ENCODE measurements at places on chromosomes 7 and 10.

- DNase-seq, result no peak
Measured at GRCh38 chr7:72321081-72321480, 91.1 kb downstream of the CALN1 start.

DNA sequence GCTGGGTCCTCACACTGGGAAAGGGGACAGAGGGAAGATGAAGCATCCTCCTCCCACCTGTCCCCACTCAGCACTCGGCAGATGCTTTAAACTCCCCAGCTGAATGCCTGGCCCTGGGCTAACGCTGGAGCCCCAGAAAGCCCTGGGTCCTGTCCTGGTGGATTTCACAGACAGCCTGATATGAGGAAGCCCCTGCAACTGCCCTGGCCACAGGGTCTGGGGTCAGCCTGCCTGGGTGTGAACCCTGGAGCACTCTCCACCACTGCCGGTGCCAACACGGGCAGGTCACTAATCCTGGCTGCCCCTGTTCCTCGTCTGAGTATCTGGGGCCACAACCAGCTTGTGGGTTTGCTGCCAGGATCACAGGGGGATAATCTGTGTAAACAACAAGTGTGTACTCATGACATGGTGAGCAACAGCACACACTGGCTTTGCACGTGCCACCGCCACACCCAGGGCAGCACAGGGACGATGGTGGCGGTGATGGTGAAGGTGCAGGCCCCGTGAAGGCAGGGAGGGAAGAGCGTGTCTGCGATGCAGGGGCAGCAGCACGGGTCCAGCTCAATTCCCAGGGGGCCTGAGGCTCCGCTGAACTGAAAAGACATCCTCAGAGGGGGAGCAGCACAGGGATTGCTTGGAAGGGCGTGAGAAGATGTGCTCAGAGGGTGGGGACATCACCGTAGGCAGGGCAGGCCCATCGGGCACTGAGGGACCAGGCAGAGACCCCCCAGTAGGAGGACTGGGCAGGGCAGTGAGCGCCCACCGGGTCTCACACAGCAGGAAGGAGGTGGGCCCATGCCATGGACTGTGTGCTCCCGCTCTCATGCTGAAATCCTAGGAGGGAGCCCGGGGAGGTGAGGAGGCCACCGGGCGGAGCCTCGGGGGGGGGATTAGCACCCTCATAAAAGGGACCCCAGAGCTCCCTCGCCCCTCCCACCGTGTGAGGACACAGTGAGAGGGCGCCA, 238.7 kb downstream of the MAD1L1 start:
- no peak for DNase-seq

DNA sequence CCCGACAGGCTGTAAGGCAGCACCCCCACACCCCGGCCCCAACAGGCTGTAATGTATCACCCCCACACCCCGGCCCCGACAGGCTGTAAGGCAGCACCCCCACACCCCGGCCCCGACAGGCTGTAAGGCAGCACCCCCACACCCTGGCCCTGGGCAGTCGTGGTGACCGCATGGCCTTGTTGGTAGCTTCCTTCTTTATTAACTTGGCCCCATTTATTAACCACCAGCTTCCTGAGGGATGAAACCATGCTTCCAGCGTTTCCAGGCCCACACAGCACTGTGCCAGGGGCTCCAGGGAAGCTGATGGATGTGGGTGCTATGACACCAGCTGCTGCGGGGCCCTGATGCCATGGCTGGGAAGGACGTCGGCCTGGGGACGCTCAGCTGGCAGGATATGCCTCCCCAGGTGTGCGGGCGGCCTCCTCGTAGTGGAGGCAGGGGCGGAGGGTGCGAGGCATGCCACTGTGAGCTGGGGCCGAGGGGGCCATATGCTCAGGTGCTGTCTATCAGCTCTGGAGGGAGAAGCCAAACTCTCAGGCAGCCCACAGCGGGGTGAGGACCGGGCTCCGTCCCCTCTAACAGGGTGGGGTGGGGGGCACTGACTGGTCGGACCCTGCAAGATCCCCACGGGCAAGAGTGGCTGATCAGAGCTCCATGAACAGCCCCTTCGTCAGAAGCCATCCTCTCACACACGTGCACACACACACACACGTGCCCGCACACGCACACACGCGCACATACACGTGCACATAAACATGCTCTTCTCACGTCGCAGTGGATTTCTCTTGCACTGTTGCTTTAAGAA, 311.0 kb downstream of the PTPRN2 start:
- DNase-seq, result no peak

GRCh38 chr7:149325248-149325647, 63.3 kb downstream of the ZNF783 start:
- DNase-seq, result no peak

DNA sequence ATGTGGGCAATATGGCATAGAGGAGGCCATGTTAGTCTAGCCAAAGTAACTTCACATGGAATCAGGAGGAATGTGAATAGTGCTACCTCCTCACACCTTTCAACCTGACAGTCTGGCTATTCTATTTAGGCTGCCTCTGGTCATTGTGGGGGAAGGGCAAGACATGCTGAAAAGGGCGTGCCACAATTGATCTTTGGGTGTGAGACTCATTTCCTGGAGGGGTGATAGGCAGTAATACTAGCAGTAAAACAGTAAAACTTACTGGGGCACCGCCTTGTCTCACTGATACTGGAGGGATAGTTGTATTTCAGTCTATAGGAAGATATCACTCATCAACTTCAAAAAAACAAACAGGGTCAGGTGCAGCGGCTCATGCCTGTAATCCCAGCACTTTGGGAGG, 88.7 kb downstream of the TMEM168 start:
- DNase-seq, result no peak

GRCh38 chr10:131318814-131319213, 7.3 kb upstream of the TCERG1L start:
- no peak for DNase-seq

DNA sequence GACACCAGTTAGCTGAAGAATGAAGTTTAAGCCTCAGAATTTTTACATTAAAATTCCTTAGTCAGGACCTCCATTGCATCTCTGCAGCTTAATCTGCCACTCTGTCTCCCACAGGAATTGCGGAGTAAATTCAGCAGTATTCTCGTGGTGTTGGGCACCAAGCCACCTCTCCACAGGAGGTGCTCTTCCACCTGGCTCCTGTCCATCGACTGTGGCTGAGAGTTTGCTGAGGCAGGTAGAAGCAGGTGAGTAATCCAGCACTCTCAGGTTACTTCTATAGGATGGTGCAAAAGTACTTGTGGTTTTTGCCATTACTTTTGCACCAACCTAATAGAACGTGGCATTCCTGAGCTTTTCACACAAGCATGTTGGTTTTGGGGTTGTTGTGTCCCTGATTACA, 134.1 kb downstream of the GFRA1 start:
- no peak for DNase-seq

GRCh38 chr10:70786799-70787415, 1.7 kb upstream of the TBATA start:
- no peak for DNase-seq

- no peak for DNase-seq
Measured at GRCh38 chr10:3902054-3902808, 117.2 kb upstream of the KLF6 start.

DNA sequence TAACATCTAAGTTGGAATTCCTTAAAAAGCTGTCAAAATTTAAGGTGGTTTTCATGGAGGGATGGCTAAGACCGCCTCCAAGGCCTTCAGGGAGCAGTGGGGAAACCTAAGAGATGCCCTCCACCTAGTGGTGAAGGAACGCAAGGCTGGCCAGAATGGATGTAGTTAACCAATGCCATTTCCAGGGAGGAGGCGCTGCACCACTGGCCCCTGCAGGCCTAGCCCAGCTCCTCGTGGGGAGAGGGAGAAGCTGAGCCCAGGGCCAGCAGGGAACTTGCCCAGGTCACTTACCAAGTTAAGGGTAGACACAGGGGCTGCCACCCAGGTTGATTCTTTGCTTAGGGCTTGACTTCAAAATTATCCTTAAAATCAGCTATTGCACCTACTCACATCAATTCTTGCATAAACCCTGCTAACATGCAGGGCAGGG, 32.0 kb downstream of the FIGNL1 start:
- peak; percentile 83 for DNase-seq

DNA sequence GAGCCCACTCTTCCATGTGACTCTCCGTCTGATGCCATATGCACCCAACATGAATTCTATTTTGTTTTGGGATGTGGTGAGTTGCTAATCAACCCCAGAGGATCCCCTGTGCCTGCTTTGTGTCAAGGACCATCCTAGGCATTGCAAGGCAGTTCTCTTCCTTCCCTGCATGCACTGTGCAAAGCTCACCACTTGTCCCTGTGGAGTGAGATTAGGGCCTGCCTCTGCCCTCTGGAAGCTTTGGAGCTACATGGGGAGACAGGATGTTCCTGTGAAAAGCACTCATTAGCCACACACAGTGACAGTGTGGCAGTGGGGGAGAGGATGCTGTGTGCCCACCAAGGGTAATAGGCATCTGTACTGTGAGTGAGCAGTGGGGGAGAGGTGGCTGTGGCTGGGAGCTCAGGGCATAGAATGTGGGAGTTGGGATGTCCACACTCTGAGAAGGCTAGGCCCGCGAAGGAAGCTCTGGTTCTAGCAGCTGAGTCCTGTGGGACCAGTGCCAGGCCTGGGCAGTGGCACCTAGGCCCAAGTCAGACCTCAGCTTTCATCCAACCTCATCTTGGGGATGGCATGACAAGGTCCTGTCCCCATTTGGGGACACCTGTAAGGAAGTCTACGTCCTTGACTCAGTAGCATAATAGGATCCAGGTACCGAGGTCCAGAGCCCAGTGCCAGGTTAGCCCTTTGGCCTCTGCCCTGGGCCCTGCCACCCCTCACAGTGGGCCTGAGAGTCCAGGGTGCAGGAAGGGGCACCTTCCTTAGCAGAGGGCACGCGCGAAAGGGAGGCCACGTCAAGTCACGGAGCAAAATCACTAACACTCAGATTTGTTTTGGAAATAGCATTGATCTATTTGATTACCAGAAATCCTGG, 6.6 kb downstream of the ADRA2A start:
- no peak for DNase-seq

GRCh38 chr10:102814453-102814871, 22.8 kb downstream of the CYP17A1 start:
- DNase-seq, result no peak

- no peak for DNase-seq
Measured at GRCh38 chr7:93968911-93969620, 35.1 kb downstream of the BET1 start.

- peak; percentile 78 for DNase-seq
Measured at GRCh38 chr10:84333864-84334451, 5.6 kb downstream of the CCSER2 start.

DNA sequence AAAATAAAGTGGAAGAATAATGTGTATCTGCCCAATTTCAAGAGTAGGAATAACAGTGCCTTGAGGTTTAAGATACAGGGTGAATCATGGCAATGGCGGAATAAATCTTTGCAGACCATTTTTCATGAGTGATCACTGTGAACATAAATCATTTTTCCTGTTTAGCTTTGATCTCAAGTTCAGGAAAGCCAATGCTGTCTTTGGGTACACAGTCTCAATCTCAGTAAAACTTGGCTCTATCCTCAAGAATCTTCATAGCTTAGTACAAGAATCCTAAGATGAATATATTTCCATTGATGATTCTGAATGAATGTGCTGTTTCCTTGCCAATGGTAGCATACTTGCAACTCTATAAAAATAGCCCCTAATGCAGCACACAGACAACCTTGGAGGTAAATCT, 6.8 kb downstream of the NAMPT start:
- DNase-seq, result no peak

- DNase-seq, result no peak
Measured at GRCh38 chr10:123945325-123945920, 53.8 kb upstream of the CPXM2 start.

GRCh38 chr10:106920538-106920937, 244.0 kb downstream of the SORCS1 start:
- no peak for DNase-seq

GRCh38 chr7:19268737-19269136, 123.5 kb upstream of the FERD3L start:
- DNase-seq, result no peak

DNA sequence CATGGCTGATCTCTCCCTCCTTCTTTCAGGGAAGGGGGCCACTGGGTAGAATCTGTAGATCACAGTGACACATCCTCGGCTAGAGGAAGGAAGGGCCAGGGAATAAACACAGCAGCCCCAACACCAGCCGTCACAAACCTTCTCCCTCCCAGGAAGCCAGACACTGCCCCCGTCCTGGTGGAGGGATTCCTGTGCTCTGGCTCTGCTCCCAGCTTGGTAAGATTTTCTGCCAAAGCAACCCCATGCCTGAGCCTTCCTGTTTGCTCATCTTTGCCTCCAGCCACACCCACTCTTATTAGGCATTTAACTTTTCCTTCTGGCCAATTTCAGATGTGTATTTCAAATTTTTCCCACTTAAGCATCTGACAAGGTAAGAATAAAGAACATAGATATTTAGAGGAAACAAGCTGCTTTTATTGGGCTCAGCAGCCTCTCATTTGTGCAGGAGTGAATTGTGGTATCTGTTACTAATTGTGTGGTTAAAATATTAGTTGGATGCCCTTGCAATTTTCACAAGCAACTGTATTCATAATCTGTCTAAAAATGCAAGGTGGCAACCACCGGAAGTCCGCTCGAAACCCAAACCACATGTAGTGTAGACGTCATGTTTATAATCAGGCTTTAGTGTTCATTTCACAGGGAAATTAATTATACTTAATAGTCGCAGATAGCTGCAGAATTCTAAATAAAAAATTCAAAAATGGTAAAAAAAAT, 13.2 kb upstream of the NPS start:
- DNase-seq, result no peak

DNA sequence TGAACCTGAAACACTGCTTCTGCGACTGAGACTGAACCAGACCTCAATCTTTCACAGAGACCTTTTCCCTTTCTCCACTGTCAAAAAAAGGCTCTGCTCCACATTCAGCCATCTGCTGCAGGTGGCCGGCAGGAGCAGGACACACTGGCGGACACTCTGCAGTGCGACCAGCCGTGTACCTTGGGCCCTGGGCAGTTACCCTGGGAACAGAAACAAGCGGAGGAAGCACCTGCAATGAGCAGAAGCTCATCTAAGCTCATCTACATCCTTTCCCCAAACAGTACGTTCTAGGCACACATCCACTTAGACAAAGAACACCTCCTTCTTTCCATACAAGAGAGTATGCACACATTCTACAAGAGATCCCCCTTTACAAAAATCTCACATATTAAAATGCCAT, 22.8 kb downstream of the VOPP1 start:
- no peak for DNase-seq

DNA sequence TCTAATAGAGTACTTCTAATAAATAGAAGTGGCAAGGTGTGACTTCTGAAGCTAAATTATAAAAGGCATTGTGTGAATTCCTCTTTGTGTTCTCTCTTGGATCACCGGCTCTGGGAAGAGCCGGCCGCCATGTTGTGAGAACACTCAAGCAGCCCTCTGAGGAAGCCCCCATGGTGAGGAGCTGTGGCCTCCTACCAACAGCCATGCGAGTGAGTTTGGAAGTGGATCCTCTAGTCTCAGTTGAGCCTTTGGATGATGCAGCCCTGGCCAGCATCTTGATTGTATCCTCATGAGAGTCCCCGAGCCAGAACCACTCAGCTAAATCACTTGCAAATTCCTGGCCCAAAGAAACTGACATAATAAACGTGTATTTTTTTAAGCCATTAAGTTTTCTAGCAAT, 94.5 kb upstream of the CARD11 start:
- DNase-seq, result no peak

Measured in activated naive CD4-positive, alpha-beta T cell treated with anti-CD3 and anti-CD28 coated beads, Interleukin-2, amount 10 ng/mL, durations not matched to agents 7 days and 5 days (primary cell).